Activated naive CD4-positive, alpha-beta T cell treated with anti-CD3 and anti-CD28 coated beads for 36 hours (primary cell): ENCODE measurements at places on chromosomes 1 and 21. TPM values are rescaled to one million over a fixed set of nuclear protein-coding genes. Genes with fewer than 3 reads are reported as not detected.
A peak's percentile ranks its signal among the peaks of the same experiment; 100 is the strongest.

Gene PGLYRP3
- not detected for total RNA-seq

Gene ADAMTS5
- not detected for total RNA-seq

Gene HHAT
- total RNA-seq, result 3.9 TPM

Gene TMEM269
- 0.24 TPM for total RNA-seq

DNA sequence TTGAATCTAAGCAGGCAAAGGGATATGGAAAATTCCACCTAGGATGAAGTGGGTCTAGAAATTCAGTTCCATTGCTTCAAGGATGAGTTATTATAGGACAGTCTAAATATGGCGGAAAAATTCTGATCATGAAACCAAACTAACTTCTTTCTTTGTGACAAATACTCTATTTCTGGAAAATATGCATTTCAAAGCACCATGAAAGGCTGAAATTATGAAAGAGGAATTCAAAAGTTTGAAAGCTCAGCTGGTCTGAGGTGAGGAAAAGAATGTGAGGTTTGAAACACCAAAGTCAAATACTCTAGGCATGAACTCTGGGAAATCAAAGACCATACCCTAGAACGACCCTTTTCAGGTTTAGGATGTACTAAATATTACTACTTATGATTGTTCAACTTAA lies 36.4 kb upstream of the COL11A1 start:
- no peaks in the 10 kb centered on the region for H3K27me3 ChIP-seq
- no peaks in the 10 kb centered on the region for H3K36me3 ChIP-seq
- DNase-seq, result no peak

- peak; percentile 86 for DNase-seq
- H3K27me3 ChIP-seq, result peaks cover 14% of the 10 kb centered on the region
- H3K4me3 ChIP-seq, result peak overlapping the region; percentile 91
- peaks cover 39% of the 10 kb centered on the region for H3K4me1 ChIP-seq
- peaks cover 2% of the 10 kb centered on the region for H3K36me3 ChIP-seq
Observed at GRCh38 chr1:228463559-228464455, 23.4 kb upstream of the RNF187 start.

DNA sequence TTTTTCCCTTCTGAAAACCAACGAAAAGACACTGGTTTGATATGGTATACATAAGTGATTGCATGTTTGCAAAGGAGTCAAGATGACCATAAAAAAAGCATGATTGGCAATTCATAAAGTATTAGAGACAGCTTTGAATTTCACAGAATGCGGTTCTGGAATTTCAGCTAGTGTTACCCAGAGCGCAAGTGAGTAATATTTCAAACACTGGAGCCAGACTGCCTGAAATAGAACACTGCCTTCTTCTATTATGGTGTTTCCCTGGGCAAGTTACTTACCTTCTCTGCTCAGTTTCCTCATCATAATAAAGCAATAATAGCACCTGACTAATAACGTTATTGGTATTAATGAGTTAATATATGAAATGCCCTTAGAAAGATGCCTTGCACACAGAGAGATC lies 54.7 kb downstream of the NEGR1 start:
- H3K4me1 ChIP-seq, result no peaks in the 10 kb centered on the region
- no peaks in the 10 kb centered on the region for H3K27me3 ChIP-seq
- no peak overlapping the region for H3K4me3 ChIP-seq
- DNase-seq, result no peak
